Stimulated activated CD8-positive, alpha-beta memory T cell treated with anti-CD3 and anti-CD28 coated beads, Interleukin-15, amount 100 ng/mL, for 4 hours (primary cell): ENCODE measurements at places on chromosomes 16 and 17.

DNA sequence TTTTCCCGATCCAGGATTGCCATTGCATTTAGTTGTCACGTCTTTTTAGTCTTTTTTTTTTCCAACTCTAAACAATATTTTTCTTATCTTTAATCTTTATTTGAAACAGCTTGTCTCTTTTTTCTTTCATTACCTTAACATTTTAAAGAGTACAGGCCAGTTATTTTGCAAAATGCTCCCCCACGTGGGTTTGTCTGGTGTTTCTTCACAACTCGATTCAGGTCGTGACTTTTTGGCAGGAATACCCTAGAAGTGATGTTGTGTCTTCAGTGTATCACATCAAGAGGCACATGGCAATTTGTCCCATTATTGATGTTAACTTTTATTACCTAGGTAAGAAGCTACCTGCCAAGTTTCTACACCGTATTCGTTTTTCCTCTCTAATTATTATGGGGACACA, 17.9 kb downstream of the CMC2 start:
- DNase-seq = no peak

DNA sequence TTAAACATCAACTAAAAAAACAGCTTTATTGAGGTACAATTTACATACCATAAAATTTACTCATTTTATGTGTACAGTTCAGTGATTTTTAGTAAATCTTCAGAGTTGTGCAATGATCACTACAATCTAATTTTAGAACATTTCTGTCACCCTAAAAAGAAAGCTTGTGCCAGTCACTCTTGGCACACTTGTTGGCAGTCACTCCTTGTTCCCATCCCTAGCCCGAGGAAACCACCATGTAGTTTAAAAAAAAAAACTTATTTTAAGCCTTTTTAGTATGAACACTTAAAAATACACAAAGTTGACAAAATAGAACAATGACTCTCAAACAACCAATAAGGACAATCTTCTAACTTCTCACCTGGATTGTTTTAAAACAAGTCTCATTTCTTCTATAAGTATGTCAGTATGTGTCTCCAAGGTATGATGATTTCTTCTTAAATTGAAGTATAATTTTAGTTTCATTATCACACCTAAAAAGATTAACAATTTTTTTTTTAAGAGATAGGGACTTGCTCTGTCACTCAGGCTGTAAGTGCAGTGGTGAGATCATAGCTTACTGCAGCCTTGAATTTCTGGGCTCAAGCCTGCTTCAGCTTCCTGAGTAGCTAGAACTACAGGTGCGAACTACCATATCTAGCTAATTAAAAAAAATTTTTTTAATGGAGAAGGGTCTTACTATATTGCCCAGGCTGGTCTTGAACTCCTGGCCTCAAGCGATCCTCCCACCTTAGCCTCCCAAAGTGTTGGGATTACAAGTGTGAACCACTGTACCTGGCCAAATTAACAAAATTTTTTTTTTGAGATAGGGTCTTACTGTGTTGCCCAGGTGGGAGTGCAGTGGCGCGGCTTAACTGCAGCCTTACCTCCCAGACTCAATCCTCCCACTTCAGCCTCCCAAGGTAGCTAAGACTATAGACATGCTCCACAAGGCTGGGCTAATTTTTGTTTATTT, 53.2 kb downstream of the PPM1E start:
- DNase-seq = no peak

- DNase-seq = no peak
Observed at GRCh38 chr17:539066-539465, 175.6 kb downstream of the VPS53 start.

GRCh38 chr17:41733348-41734138, 900 bp downstream of the HAP1 start:
- no peak for DNase-seq

DNA sequence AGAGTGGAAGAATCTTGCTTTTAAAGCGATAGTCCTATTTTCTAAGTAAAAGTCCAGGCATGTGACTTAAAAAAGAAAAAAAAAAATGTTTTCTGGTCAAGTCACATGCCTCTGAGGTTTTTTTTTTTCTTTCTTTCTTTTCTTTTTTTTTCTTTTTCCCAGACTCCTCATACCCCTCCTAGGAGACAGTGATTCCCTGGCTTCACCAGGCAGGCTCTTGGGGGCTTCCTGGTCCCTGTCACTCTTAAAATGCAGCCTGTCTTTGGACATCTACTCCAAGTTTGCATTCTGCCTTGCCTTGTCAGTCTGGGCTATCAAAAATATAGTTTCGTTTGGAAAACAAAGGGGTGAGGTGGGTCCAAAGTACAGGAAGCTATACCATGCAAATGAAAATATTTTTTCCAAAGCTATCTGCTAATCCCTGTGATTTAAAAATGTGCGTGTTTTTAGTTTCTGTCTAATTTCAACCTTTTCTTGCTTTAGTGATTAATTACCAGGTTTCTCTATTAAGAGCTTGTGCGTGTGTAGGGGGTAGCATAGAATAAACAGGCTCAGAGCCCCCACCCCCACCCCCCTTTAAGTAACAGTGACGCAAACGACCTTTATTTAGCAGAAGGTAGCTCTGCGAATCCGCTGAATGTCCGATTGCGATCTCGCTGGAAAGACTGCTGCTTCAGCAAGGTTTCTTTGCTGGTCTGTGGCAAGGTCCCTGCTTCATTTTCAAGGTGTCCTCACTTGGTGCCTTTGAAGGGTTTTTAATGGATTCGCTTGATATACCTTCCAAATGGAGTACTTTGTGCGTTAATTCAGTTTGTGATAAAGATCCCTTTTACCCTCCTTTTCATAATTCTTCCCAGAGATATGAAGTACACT, 510.2 kb downstream of the WWOX start:
- DNase-seq = no peak

- DNase-seq = no peak
Observed at GRCh38 chr17:7632492-7632894, 2.6 kb downstream of the SHBG start.

GRCh38 chr17:74307984-74308773, 17.8 kb upstream of the KIF19 start:
- DNase-seq = no peak

DNA sequence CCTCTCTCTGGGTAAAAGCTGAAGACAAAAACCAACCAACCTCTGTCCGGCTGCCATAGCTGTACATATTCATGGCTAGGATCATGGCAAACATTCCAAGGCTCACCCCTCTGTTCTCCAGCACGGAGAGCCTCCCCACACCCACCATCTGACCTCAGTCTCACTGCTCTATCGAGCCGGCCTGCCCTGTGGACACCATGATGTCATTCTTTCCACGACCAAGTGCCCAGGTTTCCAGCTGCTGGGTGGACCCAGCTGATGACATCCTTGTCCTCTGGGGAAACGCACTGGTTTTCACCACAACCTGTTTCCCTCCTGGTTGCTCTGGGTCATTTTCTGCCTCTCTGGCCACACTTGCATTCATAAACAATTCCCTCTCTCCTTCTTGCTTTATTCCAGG, 67.7 kb downstream of the NDEL1 start:
- no peak for DNase-seq

DNA sequence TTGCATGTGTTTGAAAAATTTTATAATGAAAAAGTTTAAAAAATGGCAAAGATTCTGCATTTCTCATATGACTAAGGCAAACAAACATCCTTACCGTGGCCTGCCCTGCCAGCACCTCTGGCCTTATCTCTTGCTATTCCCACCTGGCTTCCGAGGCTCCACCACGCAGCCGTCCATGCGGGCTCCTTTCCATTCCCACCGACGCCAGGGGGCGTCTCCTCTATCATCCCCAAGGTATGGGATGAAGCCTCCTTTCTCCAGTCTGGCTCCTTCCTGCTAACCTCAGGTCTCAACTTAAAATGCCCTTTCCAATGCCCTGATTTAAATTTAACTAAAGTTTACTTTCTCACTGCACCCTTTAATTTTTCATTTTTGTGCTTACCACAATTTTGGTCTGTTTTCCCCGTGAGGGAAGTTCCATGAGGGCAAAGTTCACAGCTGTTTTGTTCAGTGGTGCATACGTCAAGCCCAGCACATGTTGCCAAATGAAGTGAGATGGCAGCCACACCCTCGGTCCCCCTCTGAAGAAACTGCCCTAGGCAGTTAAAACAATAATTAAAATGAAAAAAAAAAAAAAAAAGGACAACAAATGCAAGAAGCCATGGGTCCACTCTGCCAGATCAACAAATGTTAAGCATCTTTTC, 13.3 kb upstream of the SDK2 start:
- DNase-seq = no peak
